Occipital lobe (tissue), 3 donors: ENCODE measurements at places on chromosomes 12 and 14.
A peak's percentile ranks its signal among the peaks of the same experiment; 100 is the strongest.

DNA sequence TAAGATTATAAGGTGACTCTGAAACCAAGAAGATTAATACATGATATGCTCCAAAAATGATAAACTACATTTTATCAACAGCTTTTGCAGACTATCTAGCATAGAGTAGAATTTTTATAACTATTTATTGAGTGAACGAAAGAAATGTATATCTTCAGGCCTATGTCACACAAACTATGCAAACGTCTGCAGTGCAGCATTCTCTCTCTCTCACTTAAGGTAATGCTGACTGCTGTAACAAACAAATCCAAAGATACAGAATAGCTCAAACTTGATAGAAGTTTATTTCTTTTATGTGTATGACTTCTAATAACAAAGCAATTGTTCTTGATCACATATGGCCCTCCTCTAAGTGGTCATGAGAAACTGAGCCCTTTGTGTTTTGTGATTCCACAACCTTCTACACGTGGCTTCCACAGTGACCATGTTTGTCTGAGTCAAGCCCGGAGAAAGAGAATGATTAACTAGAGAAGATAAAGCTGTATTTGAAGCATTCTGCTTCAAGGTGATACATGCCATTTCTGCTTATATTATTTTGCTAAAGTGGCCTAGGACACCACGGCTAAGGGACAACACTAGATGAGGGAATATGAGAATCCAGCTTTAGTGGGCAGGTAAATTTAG, 1352.7 kb upstream of the TMEM132C start:
- DNase-seq, result no peak

DNA sequence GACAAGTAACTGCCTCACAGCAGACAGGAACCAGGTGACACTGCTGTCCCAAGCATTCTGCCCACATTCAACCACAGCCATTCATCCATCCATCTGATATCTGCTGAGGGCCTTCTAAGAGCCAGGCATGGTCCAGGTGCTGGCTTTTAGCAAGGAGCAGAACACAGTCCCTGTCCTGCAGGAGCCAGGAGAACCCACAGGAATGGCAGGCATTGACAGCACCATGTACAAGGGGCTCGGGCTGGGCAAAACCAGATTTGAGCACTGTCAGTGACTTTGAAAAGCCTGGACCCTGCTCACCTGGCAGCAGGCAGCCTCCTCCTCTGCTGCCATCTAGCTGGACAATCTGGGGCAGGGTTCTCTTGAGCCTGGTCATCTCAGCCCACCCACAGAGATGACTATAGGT, 137.0 kb downstream of the ZFP36L1 start:
- DNase-seq, result no peak

DNA sequence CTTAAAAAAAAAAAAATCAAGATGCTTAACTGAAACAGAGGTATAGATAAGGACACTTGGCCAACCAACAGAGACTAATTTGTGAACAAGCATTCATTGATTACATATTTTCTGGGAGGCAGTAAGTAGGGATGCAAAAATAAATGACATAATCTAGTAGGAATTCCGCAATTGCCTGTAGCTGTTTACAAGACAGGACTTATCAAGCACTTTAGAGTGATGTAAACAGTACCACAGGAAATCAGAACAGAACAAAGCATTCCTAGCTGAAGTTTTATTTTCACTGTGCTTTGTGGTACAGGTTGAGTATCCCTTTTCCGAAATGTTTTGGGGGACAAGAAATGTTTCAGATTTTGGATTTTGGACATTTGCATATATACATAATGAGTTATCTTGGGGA, 68.2 kb upstream of the FGD4 start:
- no peak for DNase-seq

- no peak for DNase-seq
Observed at GRCh38 chr12:106671840-106672239, 89.0 kb downstream of the RFX4 start.

DNA sequence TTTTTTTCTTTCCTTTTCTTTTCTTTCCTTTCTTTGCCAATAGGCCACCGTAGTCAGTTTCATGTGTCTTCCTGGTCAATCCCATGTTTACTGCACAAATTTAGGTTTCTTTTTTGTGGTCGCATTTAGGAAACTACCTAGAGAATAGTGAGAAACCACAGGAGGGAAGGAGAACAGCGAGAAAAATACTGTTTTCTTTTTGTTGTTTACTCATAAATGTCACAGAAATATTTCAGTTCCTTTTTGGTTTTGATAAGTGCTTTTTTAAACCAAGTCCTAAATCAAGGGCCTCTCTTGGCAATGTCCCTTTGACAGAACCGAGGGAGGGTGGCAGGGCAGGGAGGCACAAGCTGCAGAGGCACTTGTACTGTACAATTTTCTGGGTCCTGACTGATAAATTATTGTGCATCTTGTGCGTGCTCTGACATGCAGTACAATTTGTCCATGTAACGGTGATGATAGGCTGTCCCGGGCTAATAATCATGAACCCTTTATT, 326.1 kb downstream of the CACNA1C start:
- no peak for DNase-seq

DNA sequence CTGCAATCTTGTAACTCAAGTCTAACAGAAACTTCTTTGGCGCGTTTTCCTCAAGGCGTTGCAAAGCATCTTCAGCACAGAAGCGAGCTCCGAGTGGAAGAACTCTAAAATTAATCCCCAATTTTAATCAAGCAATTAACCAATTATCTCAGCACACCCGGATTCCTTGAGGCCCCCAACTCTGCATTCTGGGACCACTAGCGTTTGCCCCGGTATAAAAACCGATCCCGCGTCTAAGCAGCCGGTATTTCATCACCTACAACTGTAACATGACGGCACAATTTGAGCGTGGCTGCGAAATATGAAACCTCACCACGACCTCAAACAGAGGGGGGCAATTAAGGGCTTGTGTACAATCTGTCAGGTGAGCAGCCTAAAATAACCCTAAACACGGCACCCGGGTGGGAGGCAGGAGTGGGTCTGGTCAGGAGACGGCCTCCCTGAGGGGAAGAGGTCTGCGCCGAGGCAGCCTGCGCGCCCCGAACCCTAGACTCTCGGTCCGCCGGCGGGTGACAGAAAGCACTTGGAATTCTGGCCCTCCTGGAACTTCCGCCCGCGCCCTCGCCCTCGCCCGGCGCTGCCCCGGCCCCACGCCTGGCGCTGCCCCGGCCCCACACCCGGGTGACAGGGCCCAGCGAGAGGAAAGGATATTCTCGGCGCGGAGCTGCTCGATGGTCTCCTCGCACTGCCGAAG, 594 bp downstream of the ZCCHC8 start:
- peak; percentile 59 for DNase-seq

- DNase-seq, result no peak
Observed at GRCh38 chr14:74204491-74204890, 34.8 kb upstream of the VSX2 start.

GRCh38 chr14:76863724-76864407, 37.7 kb downstream of the LRRC74A start:
- no peak for DNase-seq

GRCh38 chr14:100111931-100112704, 46.9 kb downstream of the EVL start:
- DNase-seq, result no peak

GRCh38 chr12:89750389-89751351, 42.0 kb upstream of the ATP2B1 start:
- DNase-seq, result no peak

GRCh38 chr14:57818511-57818910, 47.4 kb downstream of the SLC35F4 start:
- DNase-seq, result no peak

DNA sequence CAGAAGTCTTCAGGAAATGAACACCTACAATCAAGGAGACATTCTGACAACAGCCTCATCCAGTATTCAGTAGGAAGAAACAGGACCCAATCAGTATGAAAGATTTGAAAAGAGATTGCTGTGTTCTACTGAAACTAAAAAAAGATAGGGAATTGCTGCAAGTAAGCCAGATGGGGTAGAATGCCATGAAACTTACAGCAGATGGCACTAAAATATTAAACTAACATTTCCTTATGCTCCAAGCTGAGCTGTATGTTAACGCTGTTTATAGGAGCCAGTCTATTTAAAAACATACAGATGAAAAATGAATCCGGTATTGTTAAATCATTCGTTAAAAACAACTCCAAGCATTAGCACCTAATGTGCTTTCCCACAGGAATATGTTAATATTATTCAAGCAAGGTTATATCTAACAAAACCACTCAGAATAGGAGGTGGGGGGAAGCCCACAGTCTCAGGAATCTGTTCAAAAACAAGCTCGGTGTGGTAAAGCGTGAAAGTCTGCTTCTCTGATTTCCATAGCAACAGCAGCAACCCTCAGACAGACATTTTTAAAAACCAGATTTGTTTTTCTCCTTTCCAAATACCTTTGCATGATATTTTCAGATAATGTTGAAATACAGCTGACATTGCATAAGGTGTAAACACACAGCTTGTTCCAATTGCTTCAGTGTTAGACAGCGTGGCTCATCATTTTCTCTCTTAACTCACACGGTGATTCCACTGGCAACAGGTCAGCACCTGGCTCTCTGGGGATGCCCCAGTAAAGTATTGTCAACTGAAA, 131.4 kb upstream of the CCDC175 start:
- DNase-seq, result no peak

DNA sequence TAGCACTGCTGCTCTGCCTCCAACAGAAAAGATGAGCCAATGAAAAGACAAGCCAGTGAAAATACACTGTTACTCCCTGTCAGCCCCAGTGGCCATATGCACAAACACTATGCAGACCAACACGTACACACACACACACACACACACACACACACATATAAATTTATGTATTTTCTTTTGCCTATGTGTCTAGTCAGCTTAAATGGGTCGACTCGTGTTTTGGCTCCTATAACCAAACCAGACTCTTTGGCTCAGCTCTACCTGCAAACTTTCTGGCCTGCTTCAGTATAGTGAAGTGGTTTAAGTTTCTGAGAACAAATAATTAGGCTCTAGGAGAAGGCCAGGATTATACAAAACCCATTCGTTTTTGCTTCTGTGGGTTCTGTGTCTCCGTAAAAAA, 30.3 kb upstream of the PMCH start:
- no peak for DNase-seq

GRCh38 chr12:11545484-11546330, 103.8 kb upstream of the ETV6 start:
- DNase-seq, result no peak

- DNase-seq, result no peak
Observed at GRCh38 chr14:59252772-59253500, 64.5 kb downstream of the DAAM1 start.

DNA sequence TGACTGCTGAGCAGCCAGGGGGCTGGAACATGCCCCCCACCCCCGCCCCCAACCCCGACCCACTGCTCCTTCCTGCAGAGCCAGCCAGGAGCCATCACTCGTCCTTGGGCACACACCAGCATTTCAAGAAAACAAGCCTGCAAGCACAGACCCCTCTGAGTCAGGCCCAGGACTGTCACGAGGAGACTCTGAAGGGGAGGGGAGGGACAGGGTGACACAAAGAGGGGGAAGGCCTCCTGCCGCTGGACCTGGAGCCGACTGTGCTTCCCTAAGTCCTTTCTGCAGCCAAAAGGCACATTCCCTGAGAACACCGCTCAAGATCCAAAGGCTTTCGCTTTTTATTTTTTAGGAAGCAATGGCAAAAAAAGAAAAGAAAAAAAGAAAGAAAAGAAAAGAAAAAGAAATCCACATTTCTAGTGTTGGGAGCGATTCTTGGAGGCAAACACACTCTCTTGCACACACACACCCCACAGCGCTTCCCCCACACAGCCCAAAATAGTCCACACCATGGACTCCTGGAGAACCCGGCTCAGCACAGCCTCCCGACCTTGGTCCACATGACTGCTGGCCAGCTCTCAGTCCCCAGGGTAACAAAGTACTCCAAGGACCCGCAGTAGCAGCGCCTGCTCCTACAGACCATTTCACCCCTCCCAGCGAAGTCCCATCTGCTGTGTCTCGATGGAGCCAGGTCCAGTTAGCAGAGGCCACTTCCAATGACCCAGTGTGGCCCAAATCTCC, 101.7 kb downstream of the DPF3 start:
- peak; percentile 22 for DNase-seq
